ENCODE measurements at places on chromosomes 6 and 20.

DNA sequence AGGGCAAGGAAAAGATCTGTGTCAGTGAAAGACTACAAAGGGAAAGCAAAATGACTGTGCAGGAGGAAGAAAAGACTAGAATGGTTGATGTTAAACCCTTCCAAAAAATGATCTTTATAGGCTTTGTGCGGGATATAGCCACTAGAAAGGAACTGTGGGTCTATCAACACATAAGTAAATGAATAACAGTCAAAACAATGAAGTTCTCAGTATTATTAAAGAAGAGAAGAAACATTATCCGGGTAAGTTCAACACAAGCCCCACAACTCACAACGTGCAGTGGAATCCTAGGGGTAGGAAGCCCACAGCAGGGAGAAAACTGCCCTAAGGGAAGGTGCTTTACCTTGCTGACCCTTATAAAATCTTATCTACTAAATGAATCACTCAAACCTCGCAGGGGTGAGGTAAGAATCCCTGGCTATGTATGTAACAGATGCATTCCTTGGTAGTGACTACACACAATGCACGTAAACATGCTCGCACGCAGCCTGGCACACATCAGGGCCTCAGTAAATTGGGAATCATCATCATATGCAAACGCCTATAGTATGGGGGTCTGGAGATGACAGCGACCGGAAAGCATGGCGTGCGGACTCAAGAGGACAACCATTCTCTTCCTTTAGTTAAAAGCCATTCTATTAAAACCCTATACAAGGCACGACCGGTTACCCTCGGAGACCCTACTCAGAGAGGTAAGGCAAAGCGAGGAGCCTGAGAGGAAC is 11.3 kb downstream of the TFAP2A start:
- DNase-seq = no peak
- peak overlapping the region; percentile 68 for H3K4me3 ChIP-seq
- peaks cover 13% of the 10 kb centered on the region for H3K4me1 ChIP-seq
- H3K36me3 ChIP-seq = peaks cover 13% of the 10 kb centered on the region
- H3K27me3 ChIP-seq = peaks cover 69% of the 10 kb centered on the region
- H3K27ac ChIP-seq = peak overlapping the region; percentile 77

- H3K27ac ChIP-seq = no peak overlapping the region
- peaks cover 72% of the 10 kb centered on the region for H3K4me1 ChIP-seq
- no peak overlapping the region for H3K4me3 ChIP-seq
- H3K27me3 ChIP-seq = no peaks in the 10 kb centered on the region
These were observed 3.1 kb upstream of the UBE2J1 start for GRCh38 chr6:89355511-89356194.

DNA sequence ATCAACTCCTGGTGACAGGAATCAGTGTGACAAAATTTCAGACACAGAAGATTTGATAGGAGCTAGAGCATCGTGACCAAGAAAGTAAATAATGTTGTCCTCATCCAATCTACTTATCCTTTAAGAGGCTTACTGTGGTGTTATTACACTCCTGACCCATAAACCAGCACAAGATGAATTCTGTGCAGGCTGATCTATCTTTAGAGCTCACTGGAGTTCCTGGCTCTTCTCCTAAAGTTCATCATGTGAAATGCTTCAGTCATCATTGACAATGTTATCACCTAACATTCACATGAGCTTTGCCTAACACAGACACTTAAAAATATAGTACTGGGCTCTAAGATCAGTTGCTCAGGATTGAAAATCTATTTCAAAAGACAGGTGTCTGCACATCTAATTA is 271.0 kb upstream of the HSF2 start:
- no peak overlapping the region for H3K4me3 ChIP-seq
- no peak for DNase-seq
- H3K4me1 ChIP-seq = peaks cover 7% of the 10 kb centered on the region
- no peaks in the 10 kb centered on the region for H3K27me3 ChIP-seq

DNA sequence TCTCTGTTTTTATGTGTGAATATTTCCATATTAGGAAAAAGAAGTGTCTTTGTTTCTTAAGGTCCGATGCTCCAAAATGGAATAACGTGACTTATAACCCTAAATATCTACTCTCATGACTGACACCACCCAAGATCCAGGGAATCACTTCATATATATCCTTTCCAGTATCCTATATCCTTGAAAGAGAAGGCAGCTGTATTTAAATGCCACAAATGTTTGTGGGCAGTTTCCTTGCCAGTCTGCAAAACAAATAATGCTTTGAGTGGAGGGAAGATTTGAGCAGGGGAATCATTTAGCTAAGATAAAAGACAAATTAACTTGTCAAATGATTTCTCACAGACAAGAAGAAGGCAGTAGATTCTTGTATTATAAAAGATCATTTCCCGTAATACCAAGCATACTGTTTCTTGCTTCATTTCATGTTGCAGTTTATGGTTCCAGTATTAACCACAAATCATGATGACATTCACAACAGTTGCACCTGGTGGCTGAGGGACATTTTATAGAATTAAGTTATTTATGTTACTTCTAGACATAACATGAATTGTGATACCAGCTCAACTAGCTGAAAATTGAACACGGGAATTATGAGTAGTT is 30.0 kb upstream of the FABP7 start:
- H3K4me3 ChIP-seq = no peak overlapping the region
- no peaks in the 10 kb centered on the region for H3K36me3 ChIP-seq
- DNase-seq = no peak
- no peak overlapping the region for H3K27ac ChIP-seq
- no peaks in the 10 kb centered on the region for H3K27me3 ChIP-seq

DNA sequence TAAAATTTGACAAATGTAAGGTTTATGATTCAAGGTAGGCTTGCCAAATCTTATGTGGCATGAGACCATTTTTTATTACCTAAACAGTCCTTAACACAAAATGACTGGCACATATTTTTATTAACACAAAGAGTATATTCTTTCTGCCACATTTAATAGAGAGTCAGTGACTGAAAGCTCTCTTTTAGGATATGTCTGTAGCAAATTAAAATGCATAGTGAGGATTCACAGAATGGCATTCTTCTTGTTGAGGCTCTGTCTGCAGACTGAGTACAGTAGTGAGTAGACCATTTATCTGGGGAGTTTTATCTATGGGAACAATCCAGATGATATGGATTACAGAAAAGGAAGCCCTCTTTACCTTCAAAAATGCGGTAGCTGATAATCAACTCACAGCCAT is 56.5 kb downstream of the HAO1 start:
- H3K4me3 ChIP-seq = no peak overlapping the region
- H3K27me3 ChIP-seq = no peaks in the 10 kb centered on the region
- H3K36me3 ChIP-seq = no peaks in the 10 kb centered on the region
- DNase-seq = no peak

DNA sequence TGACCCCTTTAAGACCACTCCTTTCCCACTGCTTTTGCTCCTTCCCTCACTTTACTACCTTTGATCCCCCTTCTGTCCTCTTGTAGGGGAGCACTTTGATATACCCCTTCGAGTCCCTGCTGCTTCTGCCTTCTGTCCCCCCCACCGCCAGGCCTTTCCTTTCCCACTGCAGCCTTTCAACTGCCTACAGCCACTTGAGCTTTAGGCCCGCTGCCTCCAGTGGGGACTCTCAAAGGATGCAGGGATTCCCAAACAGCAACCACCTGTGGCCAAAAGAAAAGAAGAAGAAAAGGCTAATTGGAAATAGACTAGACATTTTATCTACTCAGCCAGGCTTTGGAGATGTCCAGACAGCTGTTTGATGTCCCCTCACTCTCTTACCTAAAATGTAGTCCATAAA is 77.0 kb upstream of the DTNBP1 start:
- H3K36me3 ChIP-seq = no peaks in the 10 kb centered on the region
- no peak for DNase-seq
- no peak overlapping the region for H3K27ac ChIP-seq
- H3K4me3 ChIP-seq = no peak overlapping the region

GRCh38 chr20:49850463-49851230 is 38.0 kb downstream of the SLC9A8 start:
- no peak for DNase-seq
- peak overlapping the region; percentile 5 for H3K27ac ChIP-seq
- H3K4me3 ChIP-seq = no peak overlapping the region

DNA sequence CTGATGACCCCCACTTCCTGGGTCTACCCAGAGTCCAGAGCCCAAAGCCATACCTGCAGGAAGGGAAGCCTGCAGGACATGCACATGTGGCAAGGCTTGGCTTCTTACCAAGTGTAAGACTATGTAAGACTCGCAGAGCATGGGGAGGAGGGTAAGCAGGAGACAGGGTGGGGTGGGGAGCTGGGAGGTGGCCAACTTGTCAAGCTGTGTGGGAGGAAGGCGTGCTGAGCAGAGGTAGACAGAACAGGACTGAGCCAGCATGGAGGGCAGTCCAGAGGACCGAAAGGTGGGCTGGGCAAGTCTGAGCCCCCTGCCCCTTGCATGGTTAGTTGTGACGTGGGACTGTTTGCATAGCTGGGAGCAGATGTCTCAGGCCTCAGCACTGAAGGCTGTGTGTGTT is 53.4 kb upstream of the RNF24 start:
- peaks cover 2% of the 10 kb centered on the region for H3K36me3 ChIP-seq
- no peaks in the 10 kb centered on the region for H3K27me3 ChIP-seq
- DNase-seq = no peak
- no peak overlapping the region for H3K4me3 ChIP-seq

DNA sequence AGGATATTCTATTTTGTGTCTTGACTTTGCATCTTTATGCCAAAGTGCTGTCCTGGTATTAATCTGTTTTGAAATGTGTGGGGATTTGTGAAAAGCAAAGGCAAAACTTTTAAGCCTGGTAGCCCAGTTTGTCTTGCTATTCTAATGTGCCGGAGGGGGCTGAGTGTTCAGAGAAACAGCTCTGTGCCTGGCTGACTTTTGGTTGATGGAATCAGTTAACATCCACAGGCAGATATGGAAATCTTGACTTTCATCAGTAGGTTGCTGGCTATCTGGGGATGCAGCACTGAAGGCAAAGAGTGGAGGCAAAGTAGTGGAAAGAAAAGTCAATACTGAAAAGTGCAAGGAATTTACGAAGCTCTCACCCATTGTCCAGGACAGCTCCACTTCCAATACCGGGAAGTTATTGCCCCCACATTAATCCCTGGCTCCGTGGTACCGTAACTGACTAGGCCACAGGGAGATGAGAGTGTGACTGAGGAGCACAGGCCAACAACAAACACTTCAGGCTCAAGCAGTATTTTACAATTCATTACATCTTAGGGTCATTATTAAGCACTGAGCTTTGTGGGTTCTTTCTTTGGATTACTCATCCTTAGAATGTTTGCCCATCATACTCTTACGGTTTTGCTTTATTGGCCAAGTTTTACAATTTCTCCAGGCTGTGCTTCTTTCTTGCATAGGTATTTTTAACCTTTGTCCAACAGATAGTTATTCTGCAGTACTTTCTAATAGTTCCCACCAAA is 164.6 kb downstream of the MTFR2 start:
- no peak overlapping the region for H3K4me3 ChIP-seq
- DNase-seq = no peak
- H3K27me3 ChIP-seq = peaks cover under 1% of the 10 kb centered on the region
- H3K36me3 ChIP-seq = no peaks in the 10 kb centered on the region
- H3K27ac ChIP-seq = no peak overlapping the region

GRCh38 chr6:77097940-77098339 is 365.4 kb downstream of the HTR1B start:
- H3K27me3 ChIP-seq = no peaks in the 10 kb centered on the region
- no peak overlapping the region for H3K27ac ChIP-seq
- DNase-seq = no peak
- no peaks in the 10 kb centered on the region for H3K4me1 ChIP-seq
- no peak overlapping the region for H3K4me3 ChIP-seq

GRCh38 chr6:98532004-98532403 is 302.4 kb upstream of the POU3F2 start:
- H3K36me3 ChIP-seq = no peaks in the 10 kb centered on the region
- no peaks in the 10 kb centered on the region for H3K4me1 ChIP-seq
- H3K27me3 ChIP-seq = no peaks in the 10 kb centered on the region
- no peak for DNase-seq

DNA sequence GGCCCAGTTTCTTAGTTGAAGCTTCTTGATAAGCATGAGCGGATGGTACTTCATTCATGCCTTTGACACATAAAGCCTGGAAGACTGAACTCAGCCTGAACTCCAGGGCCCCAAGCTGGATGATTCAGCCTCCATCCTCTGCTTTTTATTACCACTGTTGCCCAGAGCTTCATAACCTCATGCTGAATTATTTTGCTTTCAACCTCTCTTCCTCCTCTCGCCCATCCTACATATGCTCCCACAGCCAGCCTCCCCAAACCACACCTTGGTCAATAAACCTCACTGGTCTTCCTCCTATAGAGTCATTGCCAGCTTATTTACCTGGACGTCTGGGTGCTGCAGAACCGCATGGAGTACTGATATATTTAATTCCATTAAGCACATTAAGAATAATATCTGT is 59.4 kb downstream of the SLC35B3 start:
- DNase-seq = no peak
- H3K4me1 ChIP-seq = no peaks in the 10 kb centered on the region
- H3K27me3 ChIP-seq = peaks cover 3% of the 10 kb centered on the region

DNA sequence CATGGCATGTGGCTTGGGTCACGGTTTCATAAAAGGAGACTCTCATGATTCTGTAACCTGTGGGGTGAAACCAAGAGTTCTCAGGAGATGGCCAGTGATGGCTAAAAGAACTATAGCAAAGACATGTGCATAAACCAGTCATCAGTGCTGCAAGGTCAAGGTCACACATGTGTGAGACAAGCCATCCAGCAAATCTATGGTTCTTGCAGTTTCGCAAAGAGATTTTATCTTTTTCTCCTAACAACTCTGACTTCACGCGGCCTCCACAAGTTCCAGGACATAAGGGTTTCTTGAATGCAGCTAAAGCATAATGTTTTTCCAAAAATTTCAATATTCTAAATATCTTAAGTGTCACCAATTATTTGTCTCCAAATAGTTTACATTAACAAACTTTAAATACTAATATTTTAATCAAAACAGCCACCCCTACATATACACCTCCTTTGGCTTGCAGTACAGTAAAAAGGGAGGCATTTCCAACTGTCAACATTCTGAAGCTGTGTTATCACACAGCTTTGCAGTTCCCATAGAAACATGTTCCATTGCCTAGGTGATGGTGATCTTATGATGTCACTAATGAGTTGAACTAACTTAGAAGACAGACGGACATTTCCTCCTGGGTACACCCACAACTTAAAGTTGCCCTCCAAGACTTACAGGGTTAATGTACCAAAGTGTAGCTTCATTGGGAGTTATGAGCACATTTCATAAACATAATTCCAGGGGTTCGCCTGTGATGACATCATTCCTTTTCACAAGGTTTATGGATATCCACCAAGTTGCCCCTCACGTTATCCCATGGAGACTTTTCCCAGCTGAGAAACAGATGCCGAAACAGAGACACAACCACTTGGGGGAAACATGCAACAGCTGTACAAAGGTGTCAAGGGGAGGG is 250.9 kb upstream of the PDE10A start:
- no peak overlapping the region for H3K4me3 ChIP-seq
- H3K4me1 ChIP-seq = no peaks in the 10 kb centered on the region
- no peak for DNase-seq
- no peaks in the 10 kb centered on the region for H3K36me3 ChIP-seq
- H3K27me3 ChIP-seq = peaks cover 3% of the 10 kb centered on the region

- H3K27me3 ChIP-seq = peaks cover 5% of the 10 kb centered on the region
- no peak overlapping the region for H3K4me3 ChIP-seq
- H3K36me3 ChIP-seq = no peaks in the 10 kb centered on the region
- H3K4me1 ChIP-seq = no peaks in the 10 kb centered on the region
- peak; percentile 32 for DNase-seq
These were observed 34.0 kb downstream of the RSPO4 start for GRCh38 chr20:967796-968742.
